Stimulated activated CD8-positive, alpha-beta memory T cell treated with anti-CD3 and anti-CD28 coated beads, Interleukin-7, amount 100 ng/mL, for 4 hours (primary cell): ENCODE measurements at places on chromosomes 11 and 22.

GRCh38 chr22:32489377-32489776, 14.8 kb downstream of the FBXO7 start:
- no peak for DNase-seq

DNA sequence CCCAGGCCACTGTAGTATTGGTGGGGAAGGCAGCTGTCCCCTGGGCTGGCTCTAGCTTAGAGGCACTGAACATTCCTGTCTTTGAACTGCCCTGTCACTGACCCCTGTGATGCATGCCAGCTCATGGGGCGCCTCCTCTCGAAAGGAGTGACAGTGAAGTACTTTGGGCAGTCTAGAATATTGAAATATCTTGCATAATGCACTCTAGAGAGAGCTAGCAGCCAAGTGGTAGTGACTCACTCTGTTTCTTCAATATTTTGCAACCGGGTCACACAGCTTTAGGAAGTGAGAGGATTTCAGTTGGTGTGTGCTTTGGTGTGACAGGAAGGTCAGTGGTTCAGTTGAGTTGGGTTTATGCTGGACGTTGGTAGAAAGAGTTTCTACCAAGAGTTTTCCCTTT, 35.5 kb upstream of the ST14 start:
- DNase-seq, result no peak

GRCh38 chr11:75733431-75734107, 15.9 kb downstream of the MOGAT2 start:
- no peak for DNase-seq

- no peak for DNase-seq
These were observed 94.0 kb upstream of the APOA1 start for GRCh38 chr11:116931206-116931953.

- DNase-seq, result no peak
These were observed 13.8 kb downstream of the CHRDL2 start for GRCh38 chr11:74717221-74717969.

DNA sequence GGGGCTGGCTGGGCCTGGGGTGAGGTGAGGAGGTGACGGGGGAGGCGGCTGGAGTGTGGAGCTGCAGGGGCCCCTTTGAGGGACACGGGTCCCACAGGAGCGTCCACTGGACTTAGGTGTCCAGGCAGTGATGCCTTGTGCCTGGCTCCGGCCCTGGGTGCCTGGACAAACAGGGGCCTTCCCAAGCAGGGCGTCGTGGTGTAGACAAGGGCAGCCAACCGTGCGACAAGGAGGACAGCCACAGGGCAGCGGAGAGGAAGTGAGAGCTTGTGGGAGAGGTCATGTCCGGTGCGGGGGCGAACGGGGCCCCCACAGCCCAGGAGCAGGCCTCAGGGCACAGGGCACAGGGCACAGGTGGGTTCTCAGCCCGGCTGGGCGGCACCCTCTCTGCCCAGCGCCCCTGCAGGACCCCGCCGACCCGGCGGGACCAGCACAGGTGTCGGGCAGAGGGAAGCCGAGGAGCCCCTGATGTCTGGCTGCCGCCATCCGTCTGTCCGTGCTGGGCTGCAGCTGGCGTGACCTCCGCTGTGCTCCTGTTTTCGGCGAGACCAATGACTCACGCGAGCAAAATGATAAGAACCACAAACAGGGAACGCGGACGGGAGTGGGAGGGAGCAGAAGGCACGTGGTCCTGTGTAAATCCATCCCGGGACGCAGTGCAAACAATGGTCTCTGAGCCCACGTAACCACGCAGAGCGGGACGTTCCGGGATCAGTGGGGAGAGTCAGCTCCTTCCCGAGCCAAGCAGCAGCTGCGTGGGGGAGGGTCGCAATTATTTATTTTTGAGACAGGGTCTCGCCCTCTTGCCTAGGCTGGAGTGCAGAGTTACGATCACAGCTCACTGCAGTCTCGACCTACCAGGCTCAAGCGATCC, 49.1 kb upstream of the A4GALT start:
- DNase-seq, result no peak
